ENCODE measurements at places on chromosomes 12 and 14.

DNA sequence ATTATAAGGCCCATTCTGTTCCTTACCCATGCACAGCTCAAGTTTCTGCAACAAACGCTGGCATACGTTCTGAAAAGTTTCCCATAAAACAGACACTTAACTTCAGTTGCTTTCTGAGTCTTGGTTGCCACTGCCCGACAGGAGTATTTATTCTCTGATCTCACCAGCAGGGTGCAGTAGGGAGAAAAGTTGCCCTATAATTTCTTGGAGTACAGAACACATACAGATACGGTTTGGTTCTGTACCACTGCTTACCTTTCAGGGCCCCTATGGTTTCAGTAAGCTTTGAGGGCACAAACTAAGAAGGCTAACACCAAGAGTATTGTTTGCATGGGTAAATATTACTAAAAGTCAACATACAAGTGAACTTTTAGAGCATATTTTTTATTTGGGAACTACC lies 77.9 kb downstream of the SPATA7 start:
- no peak for DNase-seq

DNA sequence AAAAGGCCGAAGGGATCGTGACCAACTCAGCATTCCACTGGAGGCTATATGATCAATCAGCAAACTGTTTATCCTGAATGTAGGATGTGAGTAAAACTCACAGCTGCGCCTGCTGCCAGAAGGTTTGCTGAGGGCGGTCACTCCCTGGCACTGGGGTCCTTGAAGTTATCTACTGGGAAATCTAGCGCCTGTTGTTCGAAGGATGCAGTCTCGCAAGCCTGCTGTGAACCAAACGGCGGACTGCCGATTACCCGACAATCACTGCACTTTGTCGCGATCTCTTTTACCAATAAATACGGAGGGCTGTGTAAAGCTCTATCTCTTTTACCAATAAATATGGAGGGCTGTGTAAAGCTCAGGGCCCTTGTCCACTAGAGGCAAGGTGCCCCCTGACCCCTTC lies 12.9 kb downstream of the DDX51 start:
- no peak for DNase-seq

DNA sequence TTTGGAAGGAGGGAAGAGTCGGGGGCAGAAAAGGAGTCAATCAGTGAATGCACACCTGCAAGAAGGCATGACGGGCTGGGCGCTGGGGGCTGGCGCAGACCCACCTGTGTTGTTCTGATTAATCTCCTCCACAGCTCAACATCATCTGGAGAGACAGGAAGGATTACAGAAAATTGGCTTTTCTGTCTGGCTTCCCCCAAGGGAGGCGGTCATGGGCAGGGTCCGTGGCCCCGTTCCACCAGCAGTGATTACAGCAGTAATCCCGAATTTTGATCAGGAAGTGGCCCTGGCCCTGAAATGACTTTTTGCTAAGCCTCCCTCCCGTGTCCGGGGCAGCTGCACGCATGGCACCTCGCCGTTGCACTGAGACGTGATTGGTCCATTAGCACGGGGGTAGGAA lies 24.4 kb upstream of the GALNT9 start:
- no peak for DNase-seq

DNA sequence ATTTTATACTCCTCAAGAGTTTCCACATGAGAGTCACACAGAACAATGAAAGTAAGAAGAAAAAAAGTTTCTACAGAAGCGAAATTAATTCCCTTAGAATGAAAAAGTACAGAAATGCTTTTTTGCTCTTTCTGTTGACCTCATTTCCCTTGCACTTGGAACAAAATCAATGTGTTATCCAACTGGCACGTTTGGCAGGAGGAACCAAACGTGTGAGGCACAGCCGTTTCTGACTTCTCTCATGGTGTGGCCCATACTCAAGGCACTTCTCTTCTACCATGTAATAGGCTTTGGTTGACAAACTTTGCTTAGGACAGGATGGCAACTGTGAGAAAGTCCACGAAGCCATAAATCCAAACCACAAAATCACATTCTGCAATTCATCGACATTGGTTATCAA lies 297.0 kb downstream of the FUT8 start:
- DNase-seq, result no peak

- DNase-seq, result no peak
Measured at GRCh38 chr12:5243014-5243413, 188.9 kb upstream of the NTF3 start.

- no peak for DNase-seq
Measured at GRCh38 chr12:84502180-84502860, 410.3 kb downstream of the SLC6A15 start.

- DNase-seq, result no peak
Measured at GRCh38 chr14:99148131-99148530, 123.9 kb downstream of the BCL11B start.

GRCh38 chr12:118706437-118706836 lies 274.9 kb upstream of the SRRM4 start:
- no peak for DNase-seq

DNA sequence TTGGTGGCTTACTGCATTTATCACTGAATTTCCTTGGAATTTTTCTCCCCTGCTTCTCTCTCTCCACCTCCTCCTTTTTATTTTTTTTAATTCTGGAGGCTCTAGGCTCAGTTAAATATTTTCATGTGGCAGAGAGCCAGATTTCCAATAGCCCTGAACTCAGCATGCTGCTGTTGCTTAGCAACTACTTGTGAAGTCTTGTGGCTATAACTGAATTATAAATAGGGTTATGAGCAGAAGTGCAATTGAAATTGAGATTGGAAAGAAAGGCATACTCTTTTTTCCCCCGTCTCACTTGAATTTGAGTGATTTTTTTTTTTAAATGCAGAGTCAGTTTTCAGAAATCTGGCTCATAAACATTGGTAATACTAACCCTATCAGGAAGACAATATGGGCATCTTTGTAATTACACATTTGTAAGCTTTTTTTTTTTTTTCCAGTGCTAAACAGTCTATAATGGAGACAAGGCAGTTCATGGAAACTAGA lies 38.3 kb downstream of the ATF7IP start:
- no peak for DNase-seq

GRCh38 chr12:65004270-65004669 lies 116.8 kb downstream of the WIF1 start:
- no peak for DNase-seq

DNA sequence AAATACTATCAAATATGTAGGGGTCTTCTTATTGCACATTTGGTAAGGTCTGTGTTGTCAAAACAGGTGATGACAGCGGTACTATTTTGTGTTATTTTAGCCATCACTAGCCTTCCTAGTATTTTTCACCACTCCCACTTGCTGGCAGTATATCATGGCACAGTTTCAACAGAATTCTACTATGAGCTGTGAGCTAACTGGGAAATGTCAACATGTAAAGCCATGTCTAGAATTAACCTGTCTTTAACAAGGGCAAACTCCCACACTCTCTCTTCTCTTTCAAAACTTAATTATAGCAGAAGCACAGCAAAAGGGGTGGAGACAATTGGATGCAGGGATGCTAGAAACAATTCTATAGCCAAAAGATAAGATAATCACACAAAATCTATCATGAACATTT lies 253.4 kb downstream of the PAX9 start:
- DNase-seq, result no peak

DNA sequence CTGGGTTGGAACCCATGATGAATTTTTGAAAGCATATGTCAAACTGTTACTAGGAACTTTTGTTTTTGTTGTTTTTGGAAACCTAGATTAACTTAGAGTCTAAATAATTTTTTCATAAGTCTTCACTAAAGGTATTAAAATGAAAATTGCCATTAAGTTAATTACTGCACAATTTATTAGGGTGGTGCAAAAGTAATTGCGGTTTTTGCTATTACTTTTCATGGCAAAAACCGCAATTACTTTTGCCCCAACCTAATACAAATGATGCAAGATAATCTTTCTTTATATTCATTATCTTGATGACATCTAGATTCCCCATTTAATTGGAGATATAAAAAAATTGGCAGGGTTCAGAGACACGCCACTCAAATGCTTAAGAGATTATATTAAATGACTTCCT lies 145.0 kb upstream of the PKP2 start:
- DNase-seq, result no peak

- DNase-seq, result no peak
Measured at GRCh38 chr12:57224973-57225679, 4.4 kb upstream of the SHMT2 start.

- DNase-seq, result no peak
Measured at GRCh38 chr12:72493407-72493806, 221.2 kb downstream of the TRHDE start.

DNA sequence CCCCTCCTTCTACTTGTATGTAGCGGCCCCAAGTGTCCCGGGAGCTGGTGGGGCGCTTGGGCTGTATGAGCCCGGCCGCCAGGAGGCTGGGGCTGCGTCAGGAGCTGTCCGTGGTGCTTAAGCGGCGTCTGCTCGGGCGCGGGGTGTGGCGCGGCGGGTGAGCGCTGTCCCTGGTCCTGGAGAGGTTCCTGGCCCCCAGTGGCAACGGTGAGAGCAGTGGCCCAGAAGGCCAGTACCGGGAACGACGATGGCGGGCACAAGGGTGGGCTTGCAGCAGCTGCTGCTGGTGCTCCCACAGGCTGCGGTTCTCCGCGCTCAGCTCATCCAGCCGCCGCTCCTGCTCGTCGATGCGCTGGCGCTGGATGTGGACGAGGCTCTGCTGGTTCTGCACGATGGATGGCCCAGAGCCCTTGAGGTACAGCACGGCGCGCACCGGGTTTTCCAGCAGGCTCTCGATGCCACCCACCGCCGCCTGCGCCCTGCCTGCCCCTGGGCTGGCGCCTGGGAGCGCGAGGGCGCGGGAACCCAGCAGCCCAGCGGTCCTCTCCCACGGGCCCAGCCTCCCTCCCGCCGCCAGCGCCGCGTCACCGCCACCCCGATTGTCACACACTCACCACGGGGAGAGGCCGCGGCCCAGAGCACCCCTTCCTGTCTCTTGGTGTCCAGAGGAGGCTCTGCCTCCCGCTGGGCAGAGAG lies 41.9 kb upstream of the FKBP4 start:
- DNase-seq, result peak; percentile 33

DNA sequence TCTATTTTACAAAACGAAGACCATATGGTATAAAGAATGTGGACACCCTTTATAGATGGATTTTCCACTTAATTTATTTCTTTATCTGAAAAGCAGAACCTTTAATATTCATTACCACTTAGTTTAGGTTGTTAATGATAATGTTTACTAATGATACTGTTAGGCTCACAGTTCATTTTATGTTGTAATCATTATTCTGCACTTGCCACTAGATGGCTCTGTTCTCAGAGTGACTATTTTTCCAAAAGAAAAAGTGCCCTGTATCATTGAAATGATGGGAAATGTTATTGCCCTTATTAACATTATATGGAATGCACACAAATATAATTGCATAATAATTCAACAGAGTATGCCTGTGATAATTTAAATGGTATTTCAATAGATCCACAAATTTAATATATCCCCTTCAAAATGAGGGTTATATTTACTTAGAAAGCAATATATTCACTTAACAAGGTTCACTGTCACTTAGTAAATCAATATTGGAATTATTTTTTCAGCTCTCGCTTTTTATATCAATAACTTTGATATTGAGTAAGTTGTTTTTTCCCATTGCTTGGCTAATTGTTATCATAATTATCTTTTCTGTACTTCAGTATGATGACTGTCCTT lies 95.7 kb downstream of the PDE3A start:
- no peak for DNase-seq

DNA sequence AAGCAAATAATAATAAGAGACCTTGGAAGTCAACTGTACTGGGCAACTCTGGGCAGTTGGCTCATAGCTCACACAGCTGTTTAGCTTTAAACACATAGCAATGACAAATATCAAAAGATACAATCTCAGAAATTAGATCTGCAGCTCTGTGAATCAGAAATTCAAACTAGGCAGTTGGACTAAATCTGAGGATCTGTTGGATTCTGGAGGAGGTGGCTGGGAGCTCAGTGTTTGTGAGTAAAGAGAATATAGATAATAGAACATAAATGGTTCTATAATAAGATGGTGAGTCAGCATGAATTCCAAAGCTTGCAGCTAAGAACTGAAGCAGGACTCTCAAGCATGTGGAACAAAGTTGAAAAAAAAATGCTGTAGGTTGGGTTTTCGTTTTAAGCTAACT lies 1949.4 kb upstream of the SEL1L start:
- no peak for DNase-seq

GRCh38 chr12:111720457-111720856 lies 34.6 kb downstream of the ACAD10 start:
- DNase-seq, result no peak

DNA sequence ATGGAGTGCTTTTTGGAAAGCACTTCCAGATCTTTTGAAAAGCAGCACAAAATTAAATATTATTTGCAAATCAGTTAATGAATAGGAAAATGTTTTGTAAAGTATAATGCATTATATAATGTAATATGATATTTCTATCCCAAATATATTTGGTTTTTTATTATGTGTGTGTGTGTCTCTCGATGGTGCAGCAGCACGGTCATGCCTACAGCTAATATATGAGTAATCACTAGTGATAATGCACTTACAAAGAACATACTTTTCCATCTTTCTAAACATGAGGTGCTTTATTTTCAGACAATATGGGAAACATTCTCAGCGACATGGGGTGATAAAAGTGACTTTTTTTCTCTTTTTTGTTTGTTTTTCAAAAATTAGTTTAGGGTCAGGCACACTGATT lies 1.3 kb upstream of the EEA1 start:
- no peak for DNase-seq

- no peak for DNase-seq
Measured at GRCh38 chr12:45522227-45522626, 207.3 kb upstream of the ARID2 start.

DNA sequence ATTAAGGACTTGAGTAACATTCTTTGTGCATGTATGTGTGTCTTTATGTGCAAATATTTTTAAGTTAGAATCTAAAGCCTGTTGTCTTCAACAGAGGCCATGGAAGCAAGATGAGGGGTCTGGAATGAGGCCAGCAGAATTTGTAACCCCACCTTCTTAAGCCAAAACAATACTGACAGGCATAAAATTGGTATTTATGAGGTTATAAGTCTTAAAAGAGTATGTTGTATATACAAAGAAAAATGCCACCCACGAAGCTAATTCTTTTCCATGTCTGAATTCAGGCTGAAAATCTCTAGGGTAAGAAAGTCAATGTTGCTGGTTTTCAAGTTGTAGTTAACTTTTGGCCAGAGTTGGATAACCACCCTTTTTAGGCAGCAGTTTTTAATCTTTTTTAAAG lies 86.2 kb upstream of the TMTC1 start:
- DNase-seq, result no peak

- DNase-seq, result no peak
Measured at GRCh38 chr12:100555722-100556121, 17.8 kb upstream of the GAS2L3 start.

GRCh38 chr12:1592444-1593173 lies 1.8 kb downstream of the FBXL14 start:
- no peak for DNase-seq

DNA sequence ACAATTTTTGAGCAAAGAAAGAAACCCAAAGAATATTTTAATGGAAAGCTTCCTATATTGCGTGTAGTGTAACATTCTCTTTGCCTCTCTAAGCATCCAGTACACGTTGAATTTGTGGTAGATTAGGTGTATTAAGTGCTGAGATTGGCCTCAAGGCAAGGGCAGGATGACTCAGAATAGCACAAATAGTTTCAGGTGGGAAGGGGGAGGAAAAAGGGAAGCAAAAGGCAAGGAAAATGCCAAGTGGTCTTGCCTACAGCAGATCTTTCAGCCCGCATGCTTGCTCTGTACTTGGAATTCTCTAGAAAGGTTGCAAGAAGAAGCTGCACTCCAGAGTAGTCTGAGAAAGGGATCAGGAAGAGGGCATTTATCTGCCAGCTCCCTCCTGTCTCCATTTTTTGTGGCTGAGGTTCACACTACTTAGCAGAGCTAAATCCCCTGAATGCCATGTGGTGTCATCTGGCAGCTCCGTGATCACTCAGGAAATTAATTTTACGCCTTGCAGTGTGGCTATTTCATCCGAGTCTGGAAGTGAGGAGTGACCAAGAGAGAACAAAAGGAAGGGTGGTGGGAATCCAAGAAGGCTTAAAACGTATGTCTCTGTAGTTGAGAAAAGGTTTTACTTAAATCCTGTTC lies 28.5 kb downstream of the CDKN1B start:
- no peak for DNase-seq
